Ureter (tissue), 1 donor: ENCODE measurements at places on chromosomes 6 and 20. TPM values are rescaled to one million over a fixed set of nuclear protein-coding genes. Genes with fewer than 3 reads are reported as not detected.

The TBCC gene
- total RNA-seq, result 16.5 TPM

The CPXM1 gene
- total RNA-seq, result 3.0 TPM

The PACSIN1 gene
- total RNA-seq, result 1.9 TPM

The PEX6 gene
- 23.0 TPM for total RNA-seq

The NINL gene
- 11.3 TPM for total RNA-seq

The SPTLC3 gene
- 26.4 TPM for total RNA-seq

The MUC22 gene
- not detected for total RNA-seq

The TNFAIP3 gene
- 31.0 TPM for total RNA-seq

The FAM184A gene
- 2.3 TPM for total RNA-seq

The BTN3A1 gene
- total RNA-seq, result 26.2 TPM

The GRM1 gene
- not detected for total RNA-seq

The LINC00237 gene
- total RNA-seq, result not detected

The STX11 gene
- total RNA-seq, result 5.8 TPM

The CLIC5 gene
- total RNA-seq, result 8.0 TPM

The GSTA1 gene
- total RNA-seq, result not detected

The FAM209B gene
- not detected for total RNA-seq

The KHDC1L gene
- total RNA-seq, result not detected

The AARS2 gene
- total RNA-seq, result 17.4 TPM

The SCAF8 gene
- total RNA-seq, result 73.3 TPM

The ADGRB3 gene
- 6.7 TPM for total RNA-seq

The RAET1E gene
- total RNA-seq, result 5.5 TPM

The HCRTR2 gene
- not detected for total RNA-seq

The PDCD2 gene
- 67.4 TPM for total RNA-seq

The DACT2 gene
- total RNA-seq, result 0.94 TPM

The KHDRBS2 gene
- total RNA-seq, result 0.89 TPM

The OOEP gene
- total RNA-seq, result not detected

The PLCB1 gene
- 48.3 TPM for total RNA-seq

The HDGFL1 gene
- total RNA-seq, result not detected

The TOX2 gene
- 3.9 TPM for total RNA-seq

The TRIM15 gene
- total RNA-seq, result not detected

The FAXC gene
- 2.7 TPM for total RNA-seq

The MYMX gene
- total RNA-seq, result not detected

The CCM2L gene
- 8.2 TPM for total RNA-seq

The RPP40 gene
- 14.6 TPM for total RNA-seq

The WFDC5 gene
- 0.78 TPM for total RNA-seq

The DAAM2 gene
- total RNA-seq, result 23.0 TPM

The MAP1LC3A gene
- 36.2 TPM for total RNA-seq

The ERVFRD-1 gene
- 0.18 TPM for total RNA-seq

The IGF2R gene
- 87.3 TPM for total RNA-seq

The HLA-DRA gene
- total RNA-seq, result 297 TPM

The RBBP8NL gene
- 11.4 TPM for total RNA-seq

The CDH22 gene
- 0.23 TPM for total RNA-seq

The IRF4 gene
- total RNA-seq, result 12.1 TPM

The PNISR gene
- 133 TPM for total RNA-seq

The GABRR1 gene
- not detected for total RNA-seq

The GGTLC1 gene
- not detected for total RNA-seq

The SLC32A1 gene
- not detected for total RNA-seq

The SLPI gene
- total RNA-seq, result 301 TPM

The ZDHHC14 gene
- 23.5 TPM for total RNA-seq

The MOG gene
- total RNA-seq, result not detected

The SAMD10 gene
- total RNA-seq, result 17.4 TPM

The SEL1L2 gene
- 0.52 TPM for total RNA-seq

The AKAP7 gene
- 16.5 TPM for total RNA-seq

The LRRC1 gene
- 46.9 TPM for total RNA-seq

The PSMB8 gene
- total RNA-seq, result 44.9 TPM
